ENCODE measurements at places on chromosomes 11 and 22. TPM values are rescaled to one million over a fixed set of nuclear protein-coding genes. Genes with fewer than 3 reads are reported as not detected.

The MS4A10 gene
- not detected for total RNA-seq

The SLC35E4 gene
- total RNA-seq: 6.8 TPM

The CHRNA10 gene
- 1.7 TPM for total RNA-seq

The OVOL1 gene
- total RNA-seq: not detected

The LRRC74B gene
- not detected for total RNA-seq

The ASCL3 gene
- total RNA-seq: not detected

The CTSW gene
- total RNA-seq: 1.4 TPM

The DPAGT1 gene
- 19.8 TPM for total RNA-seq

The OR5A1 gene
- total RNA-seq: not detected

The GVQW3 gene
- 1.6 TPM for total RNA-seq

The HTR3B gene
- not detected for total RNA-seq

The TEX54 gene
- not detected for total RNA-seq

The OR2AG2 gene
- total RNA-seq: not detected

The OR2AG1 gene
- not detected for total RNA-seq

The OR51I1 gene
- not detected for total RNA-seq

The C2CD2L gene
- total RNA-seq: 7.5 TPM

The OR8G1 gene
- not detected for total RNA-seq

The ASRGL1 gene
- total RNA-seq: 11.6 TPM

The P2RY6 gene
- total RNA-seq: 1.6 TPM

The HTR3A gene
- 0.63 TPM for total RNA-seq

The ACRV1 gene
- total RNA-seq: not detected

The ANGPTL5 gene
- total RNA-seq: 1.0 TPM

The MMP27 gene
- total RNA-seq: not detected

The RAB38 gene
- total RNA-seq: 0.75 TPM

The CD3D gene
- total RNA-seq: not detected

The XKR3 gene
- not detected for total RNA-seq

The C22orf42 gene
- 0.26 TPM for total RNA-seq

Measured in esophagus muscularis mucosa (tissue), 4 donors.